ENCODE measurements at places on chromosomes 1 and 21.

DNA sequence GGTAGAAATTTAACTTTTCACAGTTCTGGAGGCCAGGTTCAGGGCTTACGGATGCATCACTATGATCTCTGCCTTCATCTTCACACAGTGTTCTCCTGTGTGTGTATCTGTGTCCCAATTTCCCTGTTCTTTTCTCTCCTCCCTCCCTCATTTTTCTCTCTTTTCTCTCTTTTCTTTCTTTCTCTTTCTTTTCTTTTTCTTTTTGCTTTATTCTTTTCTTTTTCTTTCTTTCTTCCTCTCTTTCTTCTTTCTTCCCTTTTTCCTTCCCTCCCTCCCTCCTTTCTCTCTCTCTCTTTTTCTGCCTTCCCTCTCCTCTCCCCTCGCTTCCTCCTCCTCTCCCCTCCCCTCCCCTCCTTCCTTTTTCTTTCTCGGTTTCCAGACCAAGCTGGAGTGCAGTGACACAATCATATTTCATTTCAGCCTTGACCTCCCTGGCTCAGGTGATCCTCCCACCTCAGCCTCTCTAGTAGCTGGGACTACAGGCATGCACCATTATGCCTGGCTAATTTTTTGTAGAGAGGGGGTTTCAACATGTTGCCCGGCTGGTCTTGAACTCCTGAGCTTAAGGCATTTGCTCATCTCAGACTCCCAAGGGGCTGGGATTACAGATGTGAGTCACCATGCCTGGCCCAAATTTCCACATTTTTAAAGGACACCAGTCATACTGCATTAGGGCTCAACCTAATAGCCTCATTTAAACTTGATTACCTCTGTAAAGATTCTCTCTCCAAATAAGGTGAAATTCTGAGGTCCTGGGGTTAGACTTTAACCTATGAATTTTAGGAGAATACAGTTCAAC is 115.9 kb downstream of the HUNK start:
- no peak for DNase-seq

GRCh38 chr1:182185842-182186756 is 124.6 kb upstream of the ZNF648 start:
- DNase-seq, result no peak

GRCh38 chr21:29080454-29080941 is 7.0 kb upstream of the CCT8 start:
- DNase-seq, result no peak

DNA sequence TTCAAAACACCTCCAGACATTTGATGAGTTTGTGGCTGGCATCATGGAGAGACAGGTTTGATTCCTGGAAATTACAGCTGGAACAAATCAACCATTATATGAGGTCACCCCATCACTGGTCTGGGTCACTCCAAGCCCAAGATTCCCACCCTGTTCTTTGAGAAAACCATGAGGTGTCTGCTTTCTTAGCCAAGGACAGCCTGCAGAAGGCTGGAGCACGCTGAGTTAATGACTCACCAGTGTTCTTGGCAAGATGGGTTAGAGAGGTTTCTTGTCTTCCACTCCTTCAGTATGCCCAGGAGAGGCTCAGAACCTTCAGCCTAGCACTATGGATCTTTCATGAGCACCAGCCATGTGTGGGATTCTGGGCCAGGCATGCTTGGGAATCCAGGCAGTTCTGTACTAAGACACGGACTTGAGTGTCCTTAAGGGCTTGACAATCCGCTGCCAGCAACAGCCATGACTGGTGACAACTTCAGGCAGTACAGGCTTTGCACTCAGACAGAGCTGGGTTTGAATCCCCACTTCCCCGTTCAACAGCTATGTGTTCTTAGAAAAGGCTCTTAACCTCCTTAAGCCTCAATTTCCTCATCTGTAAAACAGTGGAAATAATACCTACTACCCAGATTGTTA is 43.9 kb downstream of the GRHL3 start:
- no peak for DNase-seq

GRCh38 chr1:164704954-164705353 is 146.0 kb downstream of the PBX1 start:
- DNase-seq, result no peak

GRCh38 chr1:57229998-57230397 is 193.9 kb downstream of the DAB1 start:
- DNase-seq, result no peak

GRCh38 chr1:240644732-240645131 is 32.8 kb upstream of the GREM2 start:
- DNase-seq, result no peak

DNA sequence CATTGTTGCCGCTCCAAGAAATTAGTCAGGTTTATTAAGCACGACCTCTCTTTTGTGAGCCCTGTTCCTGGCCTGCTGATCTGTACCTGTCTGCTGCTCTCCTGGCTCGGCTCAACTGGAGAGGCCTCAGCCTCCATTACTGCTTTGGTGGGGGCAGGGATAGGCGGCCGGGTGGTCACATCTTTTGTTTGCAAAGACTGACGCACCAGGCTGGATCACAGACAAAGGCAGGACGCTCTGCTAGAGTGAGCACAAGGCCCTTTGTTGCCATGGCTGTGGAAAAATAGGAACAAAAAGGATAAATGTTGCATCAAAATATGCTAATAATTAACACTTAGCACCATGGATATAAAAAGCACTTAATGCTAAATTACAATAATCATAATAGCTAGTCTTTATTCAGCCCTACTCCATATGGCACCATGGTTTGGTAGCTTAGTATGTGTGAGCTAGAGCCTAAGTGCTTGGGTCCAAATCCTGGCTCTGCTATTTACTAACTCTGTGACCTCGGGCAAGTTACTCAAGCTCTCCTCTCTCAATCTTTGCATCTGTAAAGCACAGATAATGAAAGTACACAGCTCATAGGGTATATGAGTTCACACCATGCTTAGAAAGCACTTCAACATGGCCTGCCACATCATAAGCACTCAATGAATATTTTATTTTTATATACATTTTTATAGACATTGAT is 28.9 kb upstream of the HPDL start:
- no peak for DNase-seq

DNA sequence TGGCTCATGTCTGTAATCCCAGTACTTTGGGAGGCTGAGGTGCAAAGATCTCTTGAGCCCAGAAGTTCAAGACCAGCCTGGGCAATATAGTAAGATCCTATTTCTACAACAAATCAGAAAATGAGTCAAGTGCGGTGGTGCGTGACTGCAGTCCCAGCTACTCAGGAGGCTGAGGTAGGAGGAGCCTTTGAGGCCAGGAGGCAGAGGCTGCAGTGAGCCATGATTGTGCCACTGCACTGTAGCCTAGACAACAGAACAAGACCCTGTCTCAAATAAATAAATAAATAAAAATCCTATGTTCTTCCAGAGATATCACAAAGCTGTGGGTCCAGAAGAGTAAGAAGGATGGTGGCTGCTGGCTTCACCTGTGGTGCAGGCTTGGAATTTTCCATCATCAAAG is 22.1 kb downstream of the CDA start:
- no peak for DNase-seq

- DNase-seq, result no peak
Measured at GRCh38 chr1:10249808-10250457, 39.6 kb downstream of the KIF1B start.

- DNase-seq, result no peak
Measured at GRCh38 chr1:43247256-43247921, 22.4 kb upstream of the TMEM125 start.

DNA sequence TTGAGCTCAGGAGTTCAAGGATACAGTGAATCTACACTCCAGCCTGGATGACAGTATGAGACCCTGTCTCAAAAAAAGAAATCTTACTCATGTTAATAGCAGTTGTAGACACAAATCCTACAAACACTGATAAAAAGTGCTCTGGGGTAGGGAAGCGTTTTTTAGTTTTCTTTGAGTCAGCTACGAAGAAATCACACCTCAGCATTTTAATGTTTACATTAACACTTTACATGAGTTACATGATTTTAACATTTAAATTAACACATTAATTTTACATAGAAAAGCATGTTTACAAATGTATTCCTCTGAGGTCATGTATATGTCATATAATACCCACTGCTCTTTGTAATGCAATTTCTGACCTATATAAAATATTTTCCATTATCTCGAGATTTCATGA is 419.2 kb downstream of the DPYD start:
- no peak for DNase-seq

- no peak for DNase-seq
Measured at GRCh38 chr1:28197682-28198415, 21.4 kb upstream of the PTAFR start.

DNA sequence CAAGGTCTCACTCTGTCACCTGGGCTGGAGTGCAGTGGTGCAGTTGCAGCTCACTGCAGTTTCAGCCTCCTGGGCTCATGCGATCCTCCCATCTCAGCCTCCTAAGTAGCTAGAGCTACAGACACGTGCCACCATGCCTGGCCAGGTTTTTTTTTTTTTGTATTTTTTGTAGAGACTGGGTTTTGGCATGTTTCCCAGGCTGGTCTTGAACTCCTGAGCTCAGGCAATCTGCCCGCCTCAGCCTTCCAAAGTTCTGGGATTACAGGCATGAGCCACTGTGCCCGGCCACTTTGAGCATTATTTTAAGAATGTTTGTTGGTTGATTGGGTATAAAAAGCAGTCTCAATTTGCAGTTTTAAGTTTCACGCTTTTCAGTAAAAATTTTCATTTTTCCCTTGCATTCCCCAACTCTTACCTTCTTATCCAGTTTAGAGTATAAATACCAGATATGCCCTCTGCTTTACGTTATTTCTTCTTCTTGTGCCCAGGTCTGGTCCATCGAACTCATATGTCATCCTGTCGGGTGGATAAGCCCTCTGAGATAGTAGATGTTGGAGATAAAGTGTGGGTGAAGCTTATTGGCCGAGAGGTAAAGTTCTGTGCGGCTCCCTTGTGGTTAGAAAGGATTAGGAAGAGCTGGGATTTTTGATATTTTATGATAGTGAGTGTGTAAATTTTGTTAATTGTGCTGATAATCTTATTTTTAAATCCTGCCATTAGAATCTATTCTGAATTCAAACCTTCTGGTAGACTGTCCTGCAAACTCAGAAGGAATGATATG is 36.0 kb downstream of the FABP3 start:
- DNase-seq, result no peak

DNA sequence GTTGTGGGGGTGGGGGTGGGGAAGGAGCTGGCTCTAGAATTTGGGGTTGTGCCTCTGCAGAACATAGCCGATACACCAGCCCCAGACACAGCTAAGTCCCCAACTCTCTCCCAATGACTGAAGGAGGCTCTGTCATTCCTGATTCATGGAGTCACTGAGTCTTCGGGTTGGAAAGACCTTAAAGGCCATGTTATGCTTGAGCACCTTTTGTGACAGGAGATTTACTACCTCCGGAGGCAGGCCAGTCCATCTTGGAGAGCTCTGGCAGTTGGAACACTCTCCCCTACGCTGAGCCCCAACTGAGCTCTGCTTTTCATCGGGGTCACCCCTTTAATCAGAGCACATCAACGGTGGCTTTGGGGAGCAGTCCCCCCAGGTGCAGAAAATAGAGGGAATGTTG is 284.4 kb upstream of the GJB5 start:
- no peak for DNase-seq

GRCh38 chr1:183872403-183872802 is 67.5 kb downstream of the RGL1 start:
- DNase-seq, result no peak

GRCh38 chr1:182520736-182521135 is 68.3 kb downstream of the RNASEL start:
- no peak for DNase-seq

- DNase-seq, result no peak
Measured at GRCh38 chr1:2319291-2319690, 72.1 kb downstream of the MORN1 start.

- no peak for DNase-seq
Measured at GRCh38 chr1:229985613-229986010, 81.4 kb upstream of the GALNT2 start.

DNA sequence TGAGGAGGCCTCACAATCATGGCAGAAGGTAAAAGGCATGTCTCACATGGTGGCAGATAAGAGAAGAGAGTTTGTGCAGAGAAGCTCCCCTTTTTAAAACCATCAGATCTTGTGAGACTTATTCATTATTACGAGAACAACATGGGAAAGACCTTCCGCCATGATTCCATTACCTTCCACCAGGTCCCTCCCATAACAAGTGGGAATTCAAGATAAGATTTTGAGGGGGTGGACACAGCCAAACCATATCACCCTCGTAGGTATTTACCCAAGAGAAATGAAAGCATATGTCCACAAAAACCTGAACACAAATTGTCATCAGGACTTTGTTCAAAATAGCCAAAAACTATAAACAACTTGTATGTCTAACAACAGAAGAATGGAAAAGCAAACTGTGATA is 45.9 kb upstream of the TENT5C start:
- no peak for DNase-seq

- DNase-seq, result no peak
Measured at GRCh38 chr1:175537571-175537970, 205.8 kb downstream of the TNR start.

GRCh38 chr1:93346421-93346993 is 800 bp downstream of the DR1 start:
- DNase-seq, result peak; percentile 39

GRCh38 chr1:59689730-59690129 is 125.0 kb upstream of the HOOK1 start:
- peak; percentile 87 for DNase-seq

DNA sequence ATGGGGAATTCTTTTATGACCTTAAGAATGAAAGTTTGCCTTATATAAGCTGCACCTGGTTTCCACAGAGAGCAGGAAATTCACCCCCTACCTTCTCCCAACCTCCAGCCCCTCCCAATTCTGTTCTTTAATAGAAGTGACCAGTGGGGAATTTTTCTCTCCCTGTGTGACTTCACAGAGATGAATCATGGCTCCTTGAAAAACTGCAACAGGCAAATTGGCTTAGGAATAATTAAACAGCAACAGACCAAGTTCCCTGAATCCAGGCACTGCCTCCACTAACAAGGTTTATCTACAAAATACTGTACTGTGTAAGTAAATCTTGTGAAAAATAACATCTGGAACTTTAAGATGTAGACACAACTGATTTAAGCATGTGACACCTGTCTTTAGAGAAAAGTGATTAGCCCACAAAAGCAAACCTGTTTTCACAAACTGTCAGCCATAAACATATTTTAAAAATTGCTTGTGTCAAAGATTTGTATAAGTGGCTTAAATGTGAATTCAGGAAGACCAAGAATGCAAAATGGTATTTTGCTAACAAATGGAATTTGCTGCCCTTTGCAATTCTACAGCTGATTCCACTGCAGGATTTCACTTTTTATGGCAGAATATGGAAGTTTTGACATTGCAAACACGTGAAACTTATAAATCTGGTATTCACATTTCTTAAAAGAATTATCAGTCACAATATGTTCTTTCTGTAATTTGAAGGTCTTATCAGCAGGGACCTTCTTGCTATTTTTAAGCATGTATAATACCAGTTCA is 54.0 kb downstream of the ALG14 start:
- DNase-seq, result no peak

- DNase-seq, result peak; percentile 70
Measured at GRCh38 chr1:202283379-202283844, 58.3 kb downstream of the UBE2T start.

DNA sequence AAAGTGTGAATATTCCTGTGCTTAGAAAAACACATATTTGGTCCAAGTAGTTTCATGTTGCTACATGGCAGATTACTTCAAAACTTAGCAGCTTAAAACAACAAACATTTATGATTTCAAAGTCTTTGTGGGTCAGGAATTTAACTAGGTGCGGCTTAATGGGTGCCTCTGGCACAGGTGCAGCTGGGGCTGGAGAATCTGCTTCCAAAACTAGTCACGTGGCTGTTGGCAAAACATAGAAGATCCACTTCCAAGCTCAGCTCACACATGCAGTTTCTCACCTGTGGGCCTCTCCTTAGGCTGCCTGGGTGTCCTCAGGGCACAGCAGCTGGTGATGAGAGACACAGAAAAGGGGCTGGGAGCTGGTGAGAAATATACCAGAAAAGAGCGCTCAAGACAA is 263.4 kb downstream of the TTLL7 start:
- no peak for DNase-seq
